ENCODE measurements at places on chromosomes 1 and 21.

- peak; percentile 44 for DNase-seq
These were observed 219.1 kb upstream of the ZC3H12A start for GRCh38 chr1:37255136-37255795.

DNA sequence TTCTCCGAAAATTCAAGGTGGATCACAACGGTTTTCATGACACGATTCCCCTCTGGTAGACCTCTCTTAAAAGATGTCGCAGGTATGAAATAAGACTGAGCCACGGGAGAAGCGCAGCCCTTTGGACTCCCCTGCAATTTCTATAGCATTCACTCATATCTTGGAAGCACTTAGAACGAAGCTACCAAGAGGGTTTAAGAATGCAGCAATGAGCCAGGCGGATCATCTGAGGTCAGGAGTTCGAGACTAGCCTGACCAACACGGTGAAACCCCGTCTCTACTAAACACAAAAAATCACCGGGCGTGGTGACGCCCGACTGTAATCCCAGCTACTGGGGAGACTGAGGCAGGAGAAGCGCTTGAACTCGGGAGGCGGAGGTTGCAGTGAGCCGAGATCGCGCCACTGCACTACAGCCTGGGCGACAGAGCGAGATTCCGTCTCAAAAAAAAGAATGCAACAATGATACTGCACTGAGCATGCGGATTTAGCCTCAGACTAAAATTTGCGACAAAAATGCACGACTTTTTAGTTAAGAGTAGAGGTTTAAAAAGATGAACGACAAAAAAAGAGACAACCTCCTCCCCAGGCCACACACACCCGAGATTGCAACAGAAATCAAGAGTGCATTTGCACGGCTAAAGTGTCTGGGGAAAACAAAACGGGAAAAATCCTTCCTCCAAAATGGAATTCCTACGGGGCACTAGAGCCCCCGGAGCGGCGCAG is 743 bp downstream of the TOMM20 start:
- no peak for DNase-seq

DNA sequence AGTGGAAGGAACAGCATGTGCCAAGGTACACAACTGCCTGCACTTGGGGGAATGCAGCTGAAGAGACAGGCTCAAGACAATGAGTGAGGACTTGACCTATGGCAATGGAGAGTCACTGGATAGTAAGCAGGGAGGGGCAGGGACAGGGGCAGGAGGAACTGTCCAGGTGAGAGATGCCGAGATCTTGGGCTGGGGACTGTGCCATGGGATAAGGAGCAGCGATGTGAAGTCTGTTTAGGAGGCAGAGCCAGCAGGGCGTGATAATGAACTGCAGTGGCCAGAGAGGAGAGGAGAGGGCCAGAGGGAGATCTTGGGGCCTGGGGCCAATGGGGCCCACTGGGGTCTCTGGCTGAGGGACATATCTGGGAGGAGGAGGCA is 17.8 kb upstream of the EPB41 start:
- no peak for DNase-seq

DNA sequence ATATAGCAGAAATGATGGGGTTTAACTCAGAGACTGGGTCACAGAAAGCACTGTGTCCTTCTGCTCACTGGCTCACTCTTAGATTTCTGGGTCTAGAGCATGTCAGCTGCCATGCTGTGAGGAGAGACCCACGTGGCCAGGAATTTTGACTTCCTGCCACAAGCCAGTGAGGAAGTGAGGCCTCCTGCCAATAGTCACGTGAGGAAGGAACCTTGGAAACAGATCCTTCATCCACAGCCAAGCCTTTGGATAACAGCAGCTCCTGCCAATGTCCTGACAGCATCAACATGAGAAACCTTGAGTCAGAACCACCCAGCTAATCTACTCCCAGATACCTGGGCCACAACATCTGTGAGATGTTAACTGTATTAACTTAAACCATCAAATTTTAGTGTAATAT is 114.5 kb upstream of the PLPPR5 start:
- no peak for DNase-seq

Data from GM13976 (cell line).